Stimulated activated CD4-positive, alpha-beta T cell treated with anti-CD3 and anti-CD28 coated beads, Interleukin-1b, Interleukin-23, amount 100 ng/mL, for 1 hour (primary cell): ENCODE measurements at places on chromosomes 2 and 18.

DNA sequence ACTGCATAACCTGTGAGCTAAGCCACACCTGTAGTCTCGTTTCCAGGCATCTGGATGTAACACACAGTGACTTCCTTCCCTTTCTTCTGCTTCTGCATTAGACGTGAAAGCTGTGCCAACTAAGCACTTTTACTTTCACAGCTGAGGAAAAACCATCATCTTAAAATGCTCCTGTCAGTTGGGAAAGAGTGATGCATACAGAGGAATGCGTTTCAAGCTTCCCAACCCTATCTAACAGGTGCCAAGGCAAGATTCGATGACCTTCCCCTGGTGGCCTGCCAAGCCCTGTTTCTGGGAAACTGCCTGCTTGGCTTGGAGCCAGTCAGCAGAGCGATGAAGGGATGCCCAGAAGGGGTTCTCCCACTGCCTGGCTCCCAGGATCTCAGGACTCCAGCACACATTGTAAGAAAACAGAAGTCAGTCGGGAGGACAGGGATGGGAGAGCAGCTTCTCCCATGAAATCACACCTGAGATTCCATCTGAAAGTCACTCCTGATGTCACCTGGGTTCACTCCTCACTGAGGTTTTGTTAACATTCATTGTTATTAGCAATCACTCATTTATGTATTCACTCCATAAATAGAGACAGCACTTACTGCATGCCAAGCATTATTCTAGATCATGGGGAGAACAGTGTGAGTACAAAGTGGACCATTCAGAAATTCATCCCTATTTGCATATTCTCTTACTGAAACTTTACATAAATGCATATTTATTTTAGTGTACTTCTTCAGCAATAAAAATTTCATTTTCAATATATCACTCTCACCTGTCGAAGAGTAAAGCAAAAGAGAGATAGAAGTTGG, 64.1 kb downstream of the DTNA start:
- no peak for DNase-seq

- DNase-seq: no peak
Measured at GRCh38 chr2:60520917-60521539, 32.4 kb downstream of the BCL11A start.

GRCh38 chr2:100588071-100588786, 25.4 kb downstream of the PDCL3 start:
- DNase-seq: no peak

- no peak for DNase-seq
Measured at GRCh38 chr2:188610827-188611226, 319.2 kb downstream of the GULP1 start.

DNA sequence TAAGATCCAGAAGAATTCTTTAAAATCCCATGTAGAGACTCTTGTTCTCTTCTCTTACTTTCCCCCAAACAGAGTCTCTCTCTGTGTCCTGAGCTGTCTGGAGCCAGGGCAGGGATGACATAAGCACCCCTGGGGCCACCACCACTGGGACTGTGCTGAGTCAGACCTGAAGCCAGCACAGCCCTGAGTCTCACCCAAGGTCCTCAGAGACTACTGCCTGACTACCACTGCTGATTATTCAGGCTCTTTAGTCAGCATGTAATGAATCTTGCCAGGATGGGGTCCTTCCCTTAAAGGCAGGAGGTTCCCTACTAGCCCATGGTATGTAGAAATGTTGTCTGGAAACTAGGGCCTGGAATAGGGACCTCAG, 34.9 kb upstream of the DYNC1I2 start:
- DNase-seq: no peak

GRCh38 chr2:178806543-178806942, 680 bp downstream of the TTN start:
- DNase-seq: no peak

DNA sequence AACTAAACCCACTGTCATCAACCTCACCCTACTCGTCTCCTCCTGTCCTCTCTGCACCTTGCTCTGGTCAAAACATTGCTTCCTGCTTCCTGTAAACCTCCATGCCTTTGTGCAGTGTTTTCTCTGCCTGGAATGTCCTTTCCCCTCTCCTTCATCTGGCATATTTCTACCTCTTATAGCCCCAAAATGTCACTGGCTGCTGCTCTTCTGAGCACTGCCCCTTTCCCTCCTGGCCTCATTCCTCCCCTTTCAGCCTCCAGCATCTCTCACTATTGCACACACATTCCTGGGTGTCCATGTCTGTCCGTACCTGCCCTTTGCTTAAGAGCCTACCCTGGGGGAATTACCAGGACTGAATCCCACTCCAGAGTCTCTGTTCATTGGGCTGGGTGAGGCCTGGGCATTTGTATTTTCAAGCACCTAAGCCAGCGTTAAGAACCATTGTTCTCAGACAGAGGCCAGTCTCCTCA, 84.9 kb downstream of the MOGAT1 start:
- no peak for DNase-seq

DNA sequence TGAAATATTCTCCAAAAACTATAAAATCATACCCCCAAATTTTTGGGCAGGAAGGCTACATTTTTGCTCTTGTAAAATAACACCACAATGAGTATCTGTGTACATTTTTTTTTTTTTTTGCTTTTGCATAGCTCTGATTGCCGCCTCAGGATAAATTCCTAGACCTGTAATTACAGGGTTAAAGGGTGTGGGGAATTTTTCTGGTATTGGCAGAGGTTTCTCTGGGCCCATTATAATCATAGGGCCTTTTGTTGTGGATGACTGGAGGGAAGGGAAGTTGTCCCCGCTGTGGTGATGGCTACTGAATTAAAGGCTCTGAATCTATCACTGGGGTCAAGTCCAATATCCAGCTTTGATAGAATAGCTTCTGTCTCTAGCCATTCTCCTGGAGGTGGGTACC, 26.6 kb downstream of the CCDC195 start:
- no peak for DNase-seq

- DNase-seq: no peak
Measured at GRCh38 chr2:241223211-241224017, 34.9 kb downstream of the ANO7 start.

DNA sequence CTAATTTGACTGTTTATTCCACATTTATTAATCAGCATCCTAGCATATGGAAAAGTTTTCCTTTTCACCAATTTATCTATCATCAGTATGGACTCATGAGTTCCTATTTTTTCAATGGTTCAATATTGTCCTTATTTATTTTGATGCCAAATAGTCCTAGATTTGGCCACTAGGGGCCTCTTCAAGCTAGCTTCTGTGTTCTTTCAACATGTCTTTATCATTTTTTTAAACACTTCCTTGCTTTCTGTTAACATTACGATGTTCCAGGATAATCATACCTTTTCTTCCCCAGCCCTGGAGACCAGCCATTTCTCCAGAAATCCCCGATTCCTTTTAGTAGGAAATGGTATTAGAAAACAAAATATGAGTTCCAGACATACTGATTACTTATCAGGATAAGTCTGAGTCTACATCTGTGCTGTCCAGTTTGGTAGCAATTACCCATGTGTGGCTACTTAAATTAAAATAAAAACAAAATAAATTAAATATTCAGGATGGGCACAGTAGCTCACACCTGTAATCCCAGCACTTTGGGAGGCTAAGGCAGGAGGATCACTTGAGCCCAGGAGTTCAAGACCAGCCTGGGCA, 70.6 kb downstream of the RPE start:
- DNase-seq: no peak

GRCh38 chr2:63843791-63844190, 2.1 kb downstream of the UGP2 start:
- no peak for DNase-seq

DNA sequence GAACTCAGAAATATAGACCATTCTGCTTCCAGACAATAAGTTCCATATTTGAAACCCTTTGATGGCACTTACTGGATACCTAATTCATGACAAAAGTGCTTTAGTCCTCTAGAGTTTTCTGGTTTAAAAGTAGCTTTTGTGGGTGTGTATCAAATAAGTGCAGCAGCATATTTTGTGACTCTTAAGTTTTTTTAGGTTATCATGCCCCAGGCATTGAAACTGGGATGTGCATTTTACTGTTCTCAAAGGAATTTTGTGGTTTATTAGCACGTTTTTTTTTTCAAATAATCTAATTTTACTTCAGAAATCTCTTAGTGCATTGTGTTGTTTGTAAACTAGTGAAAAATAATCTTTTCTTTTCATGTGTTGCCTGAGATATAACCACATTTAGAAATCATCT, 1.5 kb downstream of the XRCC5 start:
- DNase-seq: no peak

GRCh38 chr2:26648516-26648915, 7.3 kb upstream of the CIB4 start:
- DNase-seq: no peak

GRCh38 chr2:203759690-203760365, 53.4 kb downstream of the CD28 start:
- no peak for DNase-seq

DNA sequence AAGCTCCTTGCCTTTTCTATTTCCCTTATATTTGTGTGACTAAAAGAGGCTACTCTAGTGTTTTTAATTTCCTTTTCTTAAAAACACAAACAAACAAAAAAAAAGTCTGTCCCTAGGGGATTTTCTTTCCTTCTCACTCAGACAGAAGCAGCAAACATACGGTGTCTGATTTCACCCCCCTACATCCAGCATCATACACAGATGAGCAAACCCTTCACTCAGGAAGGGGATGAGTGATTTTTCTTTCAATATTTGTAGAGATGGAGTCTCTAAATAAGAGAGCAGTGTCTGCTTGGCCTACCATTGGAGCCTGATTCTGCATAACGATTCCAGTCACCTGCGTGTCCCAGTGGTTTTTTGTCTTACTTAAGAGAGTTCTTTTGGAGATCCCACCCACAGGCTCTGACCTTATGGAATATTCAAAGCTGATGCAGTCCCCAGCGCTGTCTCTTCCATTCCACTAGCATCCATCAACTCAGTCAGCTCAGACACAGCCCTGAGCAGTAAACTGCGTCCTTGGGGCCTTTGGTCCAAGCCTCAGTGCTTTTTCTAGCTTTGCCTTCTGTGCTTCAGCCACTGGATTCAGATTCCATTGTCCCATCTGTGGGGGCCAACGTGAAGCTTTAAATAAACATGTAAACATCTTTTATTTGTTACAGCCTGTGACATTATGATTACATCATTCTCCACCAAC, 52.6 kb upstream of the TPO start:
- DNase-seq: no peak

- DNase-seq: no peak
Measured at GRCh38 chr2:188196343-188197008, 95.2 kb upstream of the GULP1 start.

GRCh38 chr18:63319383-63320122, at the start of gene BCL2:
TSS of gene BCL2 (minus strand) at chr18:63319769.
- DNase-seq: no peak

DNA sequence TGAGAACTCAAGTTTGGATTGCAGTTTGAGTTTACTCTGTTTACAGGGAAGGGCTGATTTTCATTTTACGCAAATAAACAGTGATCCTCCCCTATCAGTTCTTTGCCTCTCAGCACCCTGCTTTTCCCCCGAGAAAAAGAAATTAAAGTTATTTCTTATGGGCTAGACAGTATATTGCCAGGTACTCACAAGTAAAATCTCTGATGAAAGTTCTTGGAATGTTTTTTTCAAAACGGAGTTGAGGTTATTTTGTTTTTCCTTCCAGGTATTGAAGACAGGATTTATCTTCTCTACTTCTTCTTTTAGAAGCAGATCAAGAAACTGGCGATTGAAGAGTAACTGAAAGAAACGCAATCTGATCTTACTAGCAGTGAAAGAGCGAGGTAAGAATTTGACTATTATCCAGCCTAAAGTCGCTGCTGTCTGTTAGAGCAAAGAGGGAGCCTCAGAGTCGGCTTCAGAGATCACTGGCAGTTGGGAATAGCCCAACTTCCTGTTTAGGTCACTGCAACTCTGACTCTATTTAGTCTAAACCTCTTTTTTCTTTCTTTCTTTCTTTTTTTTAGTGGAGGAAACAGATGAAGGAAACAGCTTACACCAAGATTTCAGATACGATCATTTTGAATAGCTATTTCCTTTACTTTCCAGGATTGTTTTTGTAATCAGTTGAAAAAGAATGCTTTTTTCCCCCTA, at the start of gene TFPI:
TFPI (minus strand) TSS at position 425 of the 693 bp plus-strand sequence. CDS start 50,667 bp downstream, outside the sequence.
- no peak for DNase-seq

- DNase-seq: no peak
Measured at GRCh38 chr18:34821669-34822210, 111.6 kb downstream of the DTNA start.

- no peak for DNase-seq
Measured at GRCh38 chr2:151981886-151982285, 117.0 kb downstream of the CACNB4 start.

GRCh38 chr2:10864251-10864650, 47.5 kb upstream of the KCNF1 start:
- DNase-seq: no peak

GRCh38 chr2:173831312-173832229, 133.6 kb downstream of the SP3 start:
- no peak for DNase-seq

- DNase-seq: no peak
Measured at GRCh38 chr2:10659898-10660568, 29.7 kb downstream of the NOL10 start.

- no peak for DNase-seq
Measured at GRCh38 chr18:55918444-55918843, 330.5 kb upstream of the TCF4 start.

DNA sequence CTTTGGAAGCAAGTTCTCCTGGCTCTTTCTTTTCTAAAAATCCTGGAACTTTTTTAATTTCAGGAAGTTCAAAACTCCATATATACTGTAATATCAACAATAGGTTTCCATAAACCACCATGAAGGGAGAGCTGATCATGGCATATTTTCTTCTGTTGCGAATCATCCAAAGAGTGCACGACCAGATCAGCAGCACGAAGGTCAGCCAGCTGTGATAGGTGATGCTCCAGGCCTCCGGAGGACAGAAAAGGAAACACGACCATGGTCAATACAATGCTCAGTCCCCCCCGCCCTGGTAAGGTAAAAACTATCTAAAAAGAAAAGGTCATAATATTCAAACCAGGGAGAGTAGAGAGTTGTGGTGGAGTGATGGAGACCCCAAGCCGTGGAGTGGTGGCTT, 268.9 kb downstream of the NAPG start:
- no peak for DNase-seq

DNA sequence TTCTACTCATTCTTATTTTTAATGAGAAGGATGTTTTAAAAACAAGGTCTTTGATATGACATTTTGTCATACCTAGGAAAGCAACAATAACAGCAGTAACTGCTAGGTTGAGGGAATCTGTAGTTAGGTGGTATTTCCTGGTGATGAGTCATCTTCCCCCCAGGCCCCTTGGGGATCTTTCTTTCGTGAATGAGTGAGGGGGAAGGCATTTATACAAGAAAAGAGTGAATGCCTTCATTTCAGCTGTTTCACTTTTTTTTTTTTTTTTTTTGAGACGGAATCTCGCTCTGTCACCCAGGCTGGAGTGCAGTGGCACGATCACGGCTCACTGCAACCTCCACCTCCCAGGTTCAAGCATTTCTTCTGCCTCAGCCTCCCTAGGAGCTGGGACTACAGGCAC, 108.6 kb downstream of the MAP4K4 start:
- DNase-seq: no peak

GRCh38 chr18:43650426-43650825, 373.1 kb upstream of the SYT4 start:
- DNase-seq: no peak

DNA sequence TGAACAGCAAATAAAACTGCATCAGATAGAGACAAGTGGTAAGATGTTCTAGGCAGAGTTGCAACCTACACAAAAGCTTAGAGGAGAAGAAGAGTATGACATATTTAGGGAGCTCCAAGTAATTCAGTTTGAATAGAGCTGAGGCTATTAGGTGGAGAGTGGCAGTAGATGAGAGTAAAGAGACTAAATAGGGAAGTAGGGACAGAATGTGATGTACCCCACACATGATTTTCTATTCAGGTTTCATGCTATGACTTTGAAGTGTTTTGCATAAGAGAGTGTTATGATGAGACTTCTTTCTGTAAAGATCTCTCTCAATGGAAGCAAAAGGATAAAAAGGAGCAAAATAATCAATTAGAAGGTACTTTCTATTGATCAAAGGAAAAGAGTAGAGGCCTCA, 206.8 kb upstream of the ERBB4 start:
- DNase-seq: no peak
